PC-3 (cell line): ENCODE measurements at places on chromosomes 12 and 14. TPM values are rescaled to one million over a fixed set of nuclear protein-coding genes. Genes with fewer than 3 reads are reported as not detected.
A peak's percentile ranks its signal among the peaks of the same experiment; 100 is the strongest.

DNA sequence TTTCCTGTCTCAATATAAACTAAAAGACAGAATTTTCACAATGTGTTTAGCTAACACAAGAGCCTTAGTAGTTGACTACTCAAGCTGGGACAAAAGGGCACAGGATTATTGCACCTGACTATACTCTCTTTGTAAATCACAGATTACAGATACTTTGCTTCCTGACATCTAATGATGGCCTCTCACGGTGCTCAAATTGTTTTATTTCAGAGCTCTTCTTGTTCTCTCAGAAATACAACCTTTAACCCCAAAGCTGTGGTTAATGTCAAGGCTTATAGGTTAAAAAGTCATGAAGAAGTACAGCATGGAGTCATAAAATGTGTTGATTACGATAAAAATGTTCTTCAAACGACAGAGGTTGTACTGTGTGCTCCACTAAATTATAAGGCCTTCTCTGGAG is 89.9 kb upstream of the CPNE8 start:
- DNase-seq: no peak

The B4GALNT1 gene
- total RNA-seq: 39.0 and 42.3 TPM in 2 replicates

The ALG10 gene
- total RNA-seq: 15.7 TPM in 2 replicates

The CLEC4E gene
- total RNA-seq: not detected in 2 replicates

The KRT73 gene
- total RNA-seq: not detected in 2 replicates

DNA sequence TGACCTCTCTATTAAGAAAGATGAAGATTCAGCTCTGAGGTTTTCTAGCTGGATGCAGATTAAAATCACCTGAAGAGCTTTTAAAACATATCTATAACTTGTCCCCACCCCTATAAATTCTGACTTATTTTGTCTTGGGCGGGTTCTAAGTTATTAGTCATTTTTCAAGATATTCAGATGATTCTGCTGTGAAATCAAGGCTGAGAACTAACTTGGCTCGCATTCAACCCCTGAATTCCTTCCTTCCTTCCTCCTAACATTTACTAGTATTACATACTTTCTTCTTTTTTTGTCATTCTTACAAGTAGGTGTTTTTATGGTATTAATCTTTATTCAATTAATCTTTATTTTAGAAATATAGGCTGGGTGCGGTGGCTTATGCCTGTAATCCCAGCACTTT is 55.4 kb downstream of the SSPN start:
- peak; percentile 76 for DNase-seq

The ALX1 gene
- total RNA-seq: not detected in 2 replicates

The SLC25A29 gene
- total RNA-seq: 52.8 and 53.9 TPM in 2 replicates

DNA sequence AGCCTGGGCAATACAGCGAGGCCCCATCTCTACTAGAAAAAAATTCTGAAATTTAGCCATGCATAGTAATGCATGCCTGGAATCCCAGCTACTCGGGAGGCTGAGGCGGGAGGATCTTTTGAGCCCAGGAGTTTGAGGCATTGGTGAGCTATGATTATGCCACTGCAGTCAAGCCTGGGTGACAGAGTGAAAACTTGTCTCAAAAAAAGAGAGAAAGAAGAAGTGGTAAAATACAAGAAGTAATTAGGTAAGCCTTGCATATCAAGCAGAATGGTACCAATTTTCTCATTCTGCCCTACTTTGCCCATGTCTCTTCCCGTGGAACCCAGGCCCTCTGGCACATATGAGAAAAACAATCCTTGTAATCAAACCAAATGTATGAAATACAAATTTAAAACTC is 70.7 kb downstream of the SUSD6 start:
- no peak for DNase-seq

- no peak for DNase-seq
These were observed 15.7 kb downstream of the RTL1 start for GRCh38 chr14:100887728-100888335.

DNA sequence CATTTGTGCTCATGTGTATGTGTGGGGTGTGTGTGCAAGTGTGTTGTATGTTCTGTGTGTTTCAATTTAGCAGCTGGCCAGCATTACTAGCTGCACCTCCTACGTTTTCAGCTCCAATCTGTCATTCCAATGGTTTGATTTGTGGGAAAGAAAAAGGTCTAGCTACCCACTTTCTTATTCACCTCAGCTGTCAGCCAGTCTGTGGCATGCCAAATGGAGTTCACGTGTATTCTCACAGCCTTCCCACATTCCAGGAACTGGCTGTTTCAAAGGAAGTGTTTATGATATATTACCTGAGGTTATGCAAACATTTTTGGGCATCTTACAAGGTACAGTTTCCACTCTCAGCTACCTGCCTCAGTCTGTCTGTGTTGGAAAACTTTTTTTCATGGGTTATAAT is 220.2 kb upstream of the CPNE8 start:
- DNase-seq: peak; percentile 28
